ENCODE measurements at places on chromosomes 6 and 20. TPM values are rescaled to one million over a fixed set of nuclear protein-coding genes. Genes with fewer than 3 reads are reported as not detected.

GRCh38 chr20:47348539-47349142, 7.9 kb downstream of the ZMYND8 start:
- no peak overlapping the region for H3K27ac ChIP-seq
- H3K4me1 ChIP-seq = peaks cover 4% of the 10 kb centered on the region
- H3K27me3 ChIP-seq = no peaks in the 10 kb centered on the region

DNA sequence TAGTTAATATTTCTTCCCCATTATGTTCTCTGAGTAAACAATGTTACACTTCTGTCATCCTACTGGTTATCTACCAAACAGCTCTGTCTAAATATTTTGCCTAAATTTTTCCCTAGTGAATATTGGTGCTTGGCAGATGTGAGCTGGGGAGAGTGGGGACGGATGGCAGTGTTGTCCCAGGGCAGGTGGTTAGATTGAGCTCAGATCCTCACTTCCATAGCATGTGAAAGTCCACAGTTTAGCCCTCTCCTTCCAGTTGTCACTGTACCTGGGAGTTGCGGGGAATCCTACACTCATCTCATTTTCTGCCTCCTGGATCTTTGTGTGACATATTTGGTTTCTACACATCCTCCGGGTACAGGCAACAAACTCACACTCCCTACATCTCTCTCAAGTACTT, 484.9 kb downstream of the EPM2A start:
- H3K27me3 ChIP-seq = no peaks in the 10 kb centered on the region
- H3K4me1 ChIP-seq = no peaks in the 10 kb centered on the region
- no peak for DNase-seq
- H3K36me3 ChIP-seq = no peaks in the 10 kb centered on the region

- H3K4me1 ChIP-seq = peaks cover 6% of the 10 kb centered on the region
- H3K27me3 ChIP-seq = no peaks in the 10 kb centered on the region
- peak overlapping the region; percentile 42 for H3K27ac ChIP-seq
- H3K36me3 ChIP-seq = peaks cover 11% of the 10 kb centered on the region
- DNase-seq = no peak
Measured at GRCh38 chr6:33571637-33572316, 8.3 kb downstream of the BAK1 start.

DNA sequence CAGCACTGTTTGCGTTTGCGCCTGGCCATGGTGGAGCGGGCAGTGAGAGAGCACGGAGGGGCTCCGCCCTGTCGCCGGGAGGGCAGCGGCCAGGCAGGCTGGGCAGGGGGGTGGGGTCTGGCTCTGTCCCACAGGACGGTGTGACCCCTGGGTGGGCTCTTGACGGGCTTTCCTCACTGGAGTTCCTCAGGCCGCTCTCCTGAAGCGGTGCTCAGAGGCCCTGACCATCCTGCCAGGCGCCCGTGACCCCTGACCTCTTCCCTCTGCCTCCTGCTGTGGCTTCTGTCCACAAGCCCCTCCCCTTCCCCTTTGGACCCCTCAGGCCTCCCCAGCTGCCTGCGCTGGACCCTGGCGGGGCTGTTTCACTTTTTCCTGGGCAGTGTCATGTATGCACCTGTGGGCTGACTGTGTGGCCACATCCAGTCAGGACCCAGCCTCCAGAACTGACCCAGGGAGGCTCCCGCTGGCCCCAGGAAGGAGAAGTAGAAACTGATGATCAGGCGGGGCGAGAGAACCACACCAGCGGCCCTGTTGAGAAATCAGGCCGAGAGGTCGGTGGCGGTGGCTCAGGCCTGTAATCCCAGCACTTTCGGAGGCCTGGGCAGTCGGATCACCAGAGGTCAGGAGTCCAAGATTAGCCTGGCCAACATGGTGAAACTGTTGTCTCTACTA, 1.2 kb downstream of the OGFR start:
- H3K27ac ChIP-seq = peak overlapping the region; percentile 94
- peak overlapping the region; percentile 83 for H3K4me3 ChIP-seq
- no peaks in the 10 kb centered on the region for H3K27me3 ChIP-seq
- DNase-seq = no peak

- peak overlapping the region; percentile 65 for H3K4me3 ChIP-seq
- DNase-seq = peak; percentile 57
- H3K27me3 ChIP-seq = no peaks in the 10 kb centered on the region
- H3K4me1 ChIP-seq = peaks cover 62% of the 10 kb centered on the region
- no peaks in the 10 kb centered on the region for H3K36me3 ChIP-seq
Measured at GRCh38 chr6:32194825-32195651, 2.6 kb upstream of the GPSM3 start.

DNA sequence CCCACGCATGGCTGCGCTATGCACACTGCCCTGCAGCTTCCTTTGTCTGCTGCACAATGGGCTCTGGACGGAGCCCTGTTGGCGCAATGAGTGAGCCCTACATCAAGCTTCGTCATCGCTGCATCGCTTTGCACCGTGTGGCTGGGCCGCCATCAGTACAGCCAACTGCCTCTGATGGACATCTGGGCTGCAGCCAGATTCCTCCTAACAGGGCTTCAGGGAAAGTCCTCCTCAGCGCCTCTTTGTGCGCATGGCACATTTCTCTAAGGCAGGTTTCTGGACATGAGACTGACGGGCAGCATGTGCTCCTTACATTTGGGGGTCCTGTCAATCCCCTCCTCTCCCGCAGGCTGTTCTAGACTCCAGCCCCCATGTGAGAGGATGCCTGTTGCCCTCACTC, 29.7 kb upstream of the ANGPT4 start:
- H3K4me1 ChIP-seq = no peaks in the 10 kb centered on the region
- no peaks in the 10 kb centered on the region for H3K36me3 ChIP-seq
- H3K4me3 ChIP-seq = no peak overlapping the region
- H3K27ac ChIP-seq = no peak overlapping the region

DNA sequence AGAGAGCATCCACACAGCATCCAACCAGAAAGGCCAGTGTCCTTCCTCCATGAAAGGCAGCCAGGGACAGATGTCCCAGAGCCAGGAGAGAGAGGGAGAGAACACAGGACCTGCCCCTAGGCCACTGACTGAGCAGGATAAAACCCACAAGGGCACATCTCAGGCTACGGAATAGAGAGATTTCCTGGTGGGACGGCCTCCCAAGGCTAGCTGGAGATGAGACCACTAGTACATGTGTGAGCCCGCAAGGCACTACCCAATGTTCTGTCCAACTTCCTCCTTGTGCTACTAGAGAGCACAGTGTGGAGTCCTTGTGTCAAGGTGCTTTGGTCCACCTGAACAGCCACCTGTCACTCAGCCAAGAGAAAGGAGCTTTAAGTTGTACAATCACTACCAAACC, 44.2 kb downstream of the PLCG1 start:
- H3K4me1 ChIP-seq = peaks cover 3% of the 10 kb centered on the region
- no peak overlapping the region for H3K4me3 ChIP-seq
- H3K27me3 ChIP-seq = no peaks in the 10 kb centered on the region

DNA sequence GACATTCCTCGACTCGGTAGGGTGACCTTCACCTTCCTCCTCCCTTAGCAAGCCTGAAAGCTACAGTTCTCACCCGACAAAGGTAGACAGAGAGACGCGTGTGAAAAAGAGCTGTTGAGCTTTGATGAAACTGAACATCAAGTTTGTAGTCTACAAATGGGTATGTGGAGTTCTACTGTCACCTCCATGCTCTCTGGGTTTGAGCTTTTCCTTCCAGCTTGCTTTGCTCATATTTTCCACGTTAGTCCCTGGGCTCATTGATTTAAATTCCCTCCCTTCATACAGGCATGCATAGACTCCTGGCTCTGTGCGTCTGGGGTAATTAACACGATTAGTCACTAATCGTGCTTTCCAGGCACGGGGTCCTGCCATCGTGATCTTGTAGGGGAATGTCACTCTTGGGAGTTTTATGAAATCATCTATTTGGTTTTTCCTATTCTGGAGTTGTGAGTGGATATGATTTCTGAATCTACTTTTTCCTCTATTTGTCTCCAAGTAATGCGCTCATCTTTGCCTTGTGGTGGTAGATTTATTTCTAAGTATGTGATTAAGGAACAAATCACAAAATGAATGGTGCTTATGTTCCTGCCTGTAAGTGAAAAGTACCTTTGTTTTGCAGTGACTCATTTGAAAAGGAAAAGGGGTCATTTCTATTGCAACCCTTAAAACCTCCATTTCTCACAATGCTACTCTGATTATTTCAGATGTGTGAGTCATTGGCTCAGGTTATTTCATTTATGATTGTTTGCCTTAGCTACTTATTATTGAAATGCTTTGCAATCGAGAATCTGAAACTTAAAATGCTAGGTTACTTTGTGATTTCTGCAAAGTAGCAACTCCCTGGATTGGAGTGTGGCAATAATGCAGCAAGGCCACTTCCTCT, 154.6 kb downstream of the ZDHHC14 start:
- H3K4me1 ChIP-seq = peaks cover 42% of the 10 kb centered on the region
- H3K27ac ChIP-seq = peak overlapping the region; percentile 58
- H3K36me3 ChIP-seq = no peaks in the 10 kb centered on the region
- H3K27me3 ChIP-seq = no peaks in the 10 kb centered on the region
- peak; percentile 72 for DNase-seq

DNA sequence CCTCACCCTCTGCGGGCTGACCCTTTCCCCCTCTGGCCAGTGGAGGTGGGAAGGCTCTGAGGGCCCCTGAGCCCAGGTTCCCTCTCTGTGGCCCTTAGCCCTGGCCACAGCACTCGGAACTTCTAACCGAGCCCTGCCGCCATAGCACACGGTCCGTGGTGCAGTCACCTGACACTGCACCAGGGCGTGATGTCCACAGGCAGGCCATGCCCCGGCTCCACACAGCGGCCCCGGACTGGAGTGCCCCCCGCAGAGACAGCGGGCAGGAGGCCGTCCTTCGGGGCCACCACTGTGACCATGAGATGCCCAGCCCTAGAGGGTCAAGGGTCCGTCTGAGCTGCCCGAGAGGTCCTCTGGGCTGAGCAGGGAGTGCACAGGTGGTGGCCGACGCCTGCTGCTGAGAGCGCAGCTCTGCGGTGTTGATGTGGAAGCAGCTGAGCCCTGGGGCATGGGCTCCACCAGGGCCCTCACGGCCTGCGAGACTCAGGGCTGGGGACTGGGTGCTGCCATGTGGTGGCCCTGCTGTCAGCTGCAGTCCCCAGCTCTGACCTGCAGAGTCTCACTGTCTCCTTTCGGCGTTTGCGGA, 11.2 kb upstream of the BHLHE23 start:
- H3K36me3 ChIP-seq = no peaks in the 10 kb centered on the region
- no peak overlapping the region for H3K27ac ChIP-seq
- H3K27me3 ChIP-seq = no peaks in the 10 kb centered on the region
- no peaks in the 10 kb centered on the region for H3K4me1 ChIP-seq
- no peak overlapping the region for H3K4me3 ChIP-seq

GRCh38 chr6:126907312-126907711, 211.2 kb upstream of the RSPO3 start:
- no peak for DNase-seq
- no peak overlapping the region for H3K4me3 ChIP-seq
- no peaks in the 10 kb centered on the region for H3K36me3 ChIP-seq
- no peak overlapping the region for H3K27ac ChIP-seq
- peaks cover 33% of the 10 kb centered on the region for H3K27me3 ChIP-seq

GRCh38 chr6:130296854-130297253, 69.0 kb upstream of the TMEM200A start:
- no peak overlapping the region for H3K27ac ChIP-seq
- no peak overlapping the region for H3K4me3 ChIP-seq
- no peaks in the 10 kb centered on the region for H3K27me3 ChIP-seq
- no peaks in the 10 kb centered on the region for H3K36me3 ChIP-seq
- peak; percentile 8 for DNase-seq

GRCh38 chr20:39111359-39112177, 149.4 kb downstream of the DHX35 start:
- DNase-seq = no peak
- H3K27me3 ChIP-seq = peaks cover 6% of the 10 kb centered on the region
- H3K27ac ChIP-seq = no peak overlapping the region
- H3K4me3 ChIP-seq = no peak overlapping the region

PSORS1C2 gene
- not detected for total RNA-seq

DOK5 gene
- not detected for total RNA-seq

SAMD3 gene
- total RNA-seq = 7.5 TPM

SMOC2 gene
- 0.42 TPM for total RNA-seq

SH3BGRL2 gene
- total RNA-seq = 5.2 TPM

PLA2G7 gene
- total RNA-seq = 2.8 TPM

Measured in HCT116 (cell line).